ENCODE measurements at places on chromosomes 3 and 15.

DNA sequence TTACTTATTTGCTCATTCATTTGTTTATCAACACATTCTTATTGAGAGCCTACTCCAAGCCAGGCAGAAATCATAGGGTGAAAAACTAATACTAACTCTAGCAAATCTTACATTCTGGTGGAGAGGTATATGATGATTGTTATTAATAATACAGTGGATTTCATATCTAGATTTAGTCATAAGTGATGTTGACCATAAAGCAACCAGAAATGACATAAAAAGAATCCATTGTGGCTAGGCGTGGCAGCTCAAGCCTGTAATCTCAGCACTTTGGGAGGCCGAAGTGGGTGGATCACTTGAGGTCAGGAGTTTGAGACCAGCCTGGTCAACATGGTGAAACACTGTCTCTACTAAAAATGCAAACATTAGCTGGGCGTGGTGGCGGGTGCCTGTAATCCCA lies 26.2 kb upstream of the IL20RB start:
- DNase-seq, result no peak

GRCh38 chr3:141176775-141177174 lies 54.9 kb upstream of the PXYLP1 start:
- DNase-seq, result no peak

- DNase-seq, result no peak
These were observed 262.4 kb downstream of the CPNE4 start for GRCh38 chr3:131772269-131773026.

DNA sequence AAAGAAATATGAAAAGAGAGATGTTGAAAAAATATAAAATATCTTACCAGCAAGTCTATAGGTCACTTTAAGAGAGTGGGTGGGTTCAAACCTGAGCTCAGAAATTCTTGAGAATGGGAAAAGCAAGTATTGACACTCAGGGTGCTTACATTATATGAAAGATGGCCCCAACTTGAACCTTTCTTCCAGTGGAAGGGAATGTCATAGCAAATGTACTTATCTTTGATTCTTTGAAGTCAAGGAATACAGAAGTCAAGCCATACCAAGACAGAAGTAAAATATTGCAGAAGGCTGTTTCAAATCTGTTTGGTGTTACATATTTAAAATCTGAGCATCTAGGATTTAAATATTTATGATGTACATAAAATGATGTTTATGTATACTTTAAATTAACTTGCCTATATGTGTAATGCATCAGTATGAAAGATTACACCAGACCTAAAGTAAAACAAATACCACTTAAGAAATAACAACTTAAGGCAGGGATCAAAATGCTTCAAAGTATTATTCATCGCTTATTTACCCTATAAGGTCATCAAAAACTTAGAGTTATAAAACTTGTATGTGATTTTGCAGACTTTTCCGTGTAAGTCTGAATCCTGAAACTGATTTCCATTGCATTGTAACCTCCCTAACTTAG lies 8.7 kb downstream of the MME start:
- no peak for DNase-seq

DNA sequence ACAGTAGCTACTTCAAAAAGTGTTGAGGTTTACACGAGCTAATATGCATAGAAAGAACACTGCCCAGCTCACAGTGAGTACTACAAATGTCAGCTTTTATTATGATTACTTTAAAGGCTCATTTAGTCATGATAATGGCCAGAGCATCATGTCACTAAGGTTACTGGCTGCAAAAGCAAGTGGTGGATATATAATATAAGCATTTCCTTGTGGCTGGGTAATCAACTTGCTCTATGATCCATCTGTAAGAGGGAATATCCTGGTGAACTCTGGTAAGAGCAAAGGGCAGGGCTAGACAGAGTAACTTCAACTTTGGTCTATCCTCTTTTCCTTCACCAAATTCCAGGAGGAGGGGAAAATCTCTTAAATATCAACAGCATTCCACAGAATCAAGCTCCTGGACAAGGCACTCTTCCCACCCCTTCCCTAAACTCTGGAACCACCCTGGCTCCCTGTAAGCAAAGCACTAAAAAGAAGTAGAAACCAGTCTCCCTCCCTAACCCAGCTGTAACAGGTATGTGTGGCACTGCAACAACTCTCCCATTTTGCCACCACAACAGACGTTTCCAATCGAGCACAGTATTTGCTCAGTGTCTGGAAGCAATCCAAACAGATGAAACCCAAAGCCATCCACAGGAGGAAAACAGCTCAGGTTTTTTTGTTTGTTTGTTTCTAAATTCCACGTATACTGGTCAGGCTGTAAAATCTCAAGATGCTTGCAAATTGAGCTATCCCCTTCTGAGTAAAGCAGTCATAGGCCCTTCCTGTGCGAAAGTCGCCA lies 13.4 kb downstream of the B4GALT4 start:
- no peak for DNase-seq

GRCh38 chr3:10594915-10595314 lies 89.5 kb upstream of the ATP2B2 start:
- DNase-seq, result no peak

- DNase-seq, result no peak
These were observed 13.8 kb upstream of the GPX1 start for GRCh38 chr3:49371946-49372345.

GRCh38 chr3:134849561-134849960 lies 54.5 kb downstream of the EPHB1 start:
- DNase-seq, result no peak

DNA sequence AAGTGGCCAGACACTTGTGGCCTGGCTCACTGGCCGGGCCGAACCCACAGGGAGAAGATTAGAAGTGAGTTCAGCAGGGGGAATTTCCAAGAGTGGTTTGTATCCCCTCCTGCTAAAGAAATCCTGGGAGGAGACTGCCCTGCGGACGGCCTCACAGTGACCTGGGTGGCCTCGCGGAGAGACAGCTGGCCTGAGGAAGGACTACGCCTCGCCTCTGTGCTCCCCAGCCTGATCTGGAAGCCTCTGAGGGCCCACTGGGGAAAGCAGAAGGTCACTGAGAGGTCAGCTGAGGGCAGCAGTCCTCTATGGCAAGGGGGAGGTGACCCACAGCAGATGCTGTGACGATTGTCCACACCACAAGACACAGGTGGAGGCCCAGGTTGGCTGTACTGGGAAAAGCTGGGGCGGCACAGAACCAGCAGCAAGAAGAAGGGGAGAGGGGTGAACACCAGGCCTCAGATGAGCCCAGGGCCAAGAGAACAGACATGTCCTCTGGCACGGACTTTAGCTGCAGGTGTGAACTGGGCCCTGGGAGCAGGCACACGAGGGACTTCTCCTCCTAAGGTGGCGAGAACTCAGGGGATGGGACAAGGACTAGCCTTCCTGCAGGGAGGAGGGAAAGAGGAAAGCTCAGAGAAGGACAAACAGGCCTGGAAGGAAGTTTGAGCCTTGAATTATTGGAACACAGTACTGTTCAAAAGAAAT lies 37.2 kb upstream of the DLG1 start:
- peak; percentile 79 for DNase-seq

DNA sequence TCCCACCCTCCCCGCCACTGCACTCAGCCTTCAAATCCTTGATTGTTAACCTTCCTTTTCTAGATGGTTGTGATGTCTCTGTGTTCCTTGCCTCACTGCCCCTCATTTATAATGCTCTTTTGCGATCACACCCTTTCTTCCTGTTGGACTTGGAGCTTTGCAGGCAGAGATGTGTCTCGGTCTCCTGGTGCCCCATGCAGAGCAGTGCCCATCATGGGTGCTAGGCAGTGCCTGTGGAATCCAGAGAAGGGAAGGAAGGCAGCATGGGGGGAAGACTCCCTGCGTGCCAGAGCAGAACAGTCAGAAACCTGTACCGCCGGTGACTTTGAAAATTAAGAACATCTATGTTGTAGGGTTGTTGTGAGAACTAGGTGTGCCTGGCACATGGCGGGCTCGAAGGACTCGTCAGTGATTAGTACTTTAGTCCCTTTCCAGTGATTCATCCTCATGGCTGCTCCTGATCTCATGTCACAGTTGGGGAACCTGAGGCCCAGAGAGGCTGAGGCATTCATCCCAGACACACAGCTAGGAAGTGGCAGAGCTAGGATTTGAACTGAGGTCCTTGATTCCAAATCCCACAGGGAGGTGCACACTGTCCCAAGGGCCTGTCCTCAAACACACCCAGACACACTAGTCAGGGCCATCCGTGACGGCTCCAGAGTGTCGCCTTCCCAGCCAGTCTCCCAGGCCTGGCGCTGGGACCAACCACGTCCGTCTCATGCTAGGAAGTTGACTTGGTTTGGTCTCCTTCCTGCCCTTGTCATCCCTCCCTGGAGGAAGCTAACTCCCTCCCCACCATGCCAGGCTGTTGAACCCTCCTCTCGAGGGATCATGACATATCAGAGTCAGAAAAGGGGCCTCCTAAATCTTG lies 58.3 kb downstream of the SMAD6 start:
- DNase-seq, result no peak

GRCh38 chr15:26691249-26691648 lies 81.6 kb downstream of the GABRB3 start:
- DNase-seq, result no peak

GRCh38 chr3:119294696-119295671 lies 801 bp downstream of the ARHGAP31 start:
- DNase-seq, result no peak

DNA sequence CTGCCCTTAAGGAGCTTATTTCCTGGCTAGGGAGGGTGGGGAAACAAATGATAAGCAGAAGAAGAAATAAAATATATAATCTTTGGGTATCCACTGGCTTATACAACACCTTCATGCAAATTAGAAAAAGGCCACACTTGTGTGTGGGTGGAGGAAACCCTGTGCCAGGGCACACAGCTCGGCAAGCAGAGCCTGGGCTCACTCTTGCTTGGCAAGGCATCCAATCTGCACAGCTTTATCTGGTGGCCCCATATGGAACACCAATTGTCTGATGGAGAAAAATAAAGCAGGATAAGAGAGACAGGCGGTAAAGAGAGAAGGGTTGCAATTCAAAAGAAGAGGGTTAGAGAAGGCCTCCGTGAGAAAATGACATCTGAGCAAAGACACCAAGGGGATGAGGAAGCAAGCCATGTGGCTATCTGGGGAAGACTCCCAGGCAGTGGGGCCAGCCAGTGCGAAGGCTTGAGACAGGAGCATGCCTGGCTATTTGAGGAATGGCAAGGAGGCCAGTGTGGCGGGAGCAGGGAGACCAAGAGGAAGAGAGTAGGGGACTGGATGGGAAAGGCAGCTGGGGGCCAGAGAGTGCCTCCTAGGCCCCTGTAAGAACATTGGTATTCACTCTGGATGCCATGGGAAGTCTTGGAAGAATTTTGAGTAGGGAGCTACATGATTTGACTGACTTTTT lies 22.5 kb upstream of the VPS8 start:
- DNase-seq, result no peak

- no peak for DNase-seq
These were observed 60.7 kb upstream of the ALDH1A3 start for GRCh38 chr15:100818927-100819326.

GRCh38 chr3:48187579-48188265 lies 495 bp downstream of the CDC25A start:
- peak; percentile 17 for DNase-seq

Data from WERI-Rb-1 (cell line).